Right ventricle myocardium inferior (tissue), 1 donor: ENCODE measurements at places on chromosomes 1 and 21. TPM values are rescaled to one million over a fixed set of nuclear protein-coding genes. Genes with fewer than 3 reads are reported as not detected.
A peak's percentile ranks its signal among the peaks of the same experiment; 100 is the strongest.

DNA sequence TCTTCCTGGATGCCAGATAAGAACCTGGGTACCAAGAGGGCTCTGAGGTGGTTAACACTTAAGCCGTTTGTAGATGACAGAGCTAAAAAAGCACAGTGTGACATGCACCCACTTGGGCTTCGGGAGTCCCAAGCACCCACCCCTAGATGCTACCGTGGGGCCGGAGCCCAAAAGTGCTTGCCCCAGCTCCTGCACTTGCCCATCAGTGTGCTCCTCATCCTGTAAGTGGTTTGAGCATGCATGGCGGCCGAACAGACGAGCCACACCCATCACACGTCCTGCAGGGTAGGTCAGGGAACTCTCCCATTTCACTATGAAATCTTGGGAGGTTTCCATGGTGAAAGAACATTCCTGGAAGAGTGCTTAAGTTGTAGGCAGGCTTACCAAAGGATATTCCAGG is 158.9 kb upstream of the TNR start:
- peak; percentile 65 for DNase-seq

DNA sequence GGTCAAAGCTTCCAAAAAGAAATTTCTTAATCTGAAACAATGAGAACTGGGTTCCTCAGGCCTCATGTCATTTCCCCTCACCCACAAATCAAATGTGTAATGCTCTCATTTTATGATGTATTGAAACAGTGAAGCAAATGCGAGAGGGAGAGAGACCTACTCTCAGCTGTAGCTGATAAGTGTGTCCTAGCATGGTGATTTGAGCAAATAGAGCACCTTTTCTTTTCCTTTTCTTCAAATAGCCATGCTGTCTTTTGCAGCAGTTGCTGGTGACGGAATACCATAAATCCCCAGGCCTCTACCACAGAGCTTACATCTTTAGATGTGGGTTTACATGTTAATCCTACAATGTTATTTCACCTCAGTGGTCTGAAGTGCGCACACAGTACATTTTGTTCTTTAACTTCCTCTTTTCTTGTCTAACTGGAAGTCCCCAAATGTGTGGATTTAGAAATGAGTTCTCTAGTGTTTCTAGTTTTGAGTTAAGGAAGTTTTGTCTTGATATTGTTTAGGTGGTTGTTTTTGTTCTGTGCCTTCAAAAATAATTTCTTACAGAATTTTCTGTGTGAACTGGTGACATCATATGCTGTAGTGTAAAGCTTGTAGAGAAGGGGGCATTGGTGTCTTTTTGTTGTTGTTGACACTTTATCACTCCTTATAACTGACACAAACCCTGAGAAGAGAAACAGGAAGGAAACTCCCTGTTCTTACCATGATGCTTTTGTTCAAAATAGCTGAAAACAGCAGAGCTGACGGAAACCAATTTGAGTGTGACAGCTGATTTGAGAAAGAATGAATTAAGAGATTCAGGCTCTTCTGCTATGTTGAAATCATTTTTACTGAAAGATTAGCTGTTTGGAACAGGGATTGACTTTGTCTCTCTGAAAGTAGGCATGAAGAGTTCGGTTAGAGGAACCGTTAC is 12.2 kb downstream of the SMAP2 start:
- DNase-seq = no peak

- DNase-seq = no peak
These were observed 21.4 kb downstream of the FOXO6 start for GRCh38 chr1:41382480-41383090.

GRCh38 chr1:85607921-85608265 is 27.3 kb downstream of the CCN1 start:
- no peak for DNase-seq

- DNase-seq = no peak
These were observed 8.0 kb upstream of the RGS13 start for GRCh38 chr1:192627901-192628300.

DNA sequence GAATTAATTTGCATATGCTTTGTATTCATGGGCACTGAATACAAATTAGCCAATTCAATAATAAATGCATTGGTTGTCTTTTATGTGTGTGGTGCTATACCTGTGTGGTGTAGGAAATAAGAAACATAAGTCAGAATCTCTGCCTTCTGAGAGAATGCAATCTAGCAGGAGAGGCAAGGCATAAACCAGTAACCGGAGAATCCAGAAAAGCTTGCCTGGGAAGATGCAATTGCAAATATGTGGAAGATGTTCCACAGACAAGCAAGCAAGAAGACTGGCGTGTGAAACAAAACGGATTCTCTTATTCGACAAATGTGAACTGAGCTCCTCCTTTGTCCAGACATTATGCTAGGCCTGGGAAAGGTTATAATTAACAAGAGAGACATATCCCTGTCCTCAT is 134.3 kb downstream of the NR5A2 start:
- DNase-seq = no peak

GRCh38 chr1:111195002-111195684 is 5.3 kb downstream of the DENND2D start:
- no peak for DNase-seq

DNA sequence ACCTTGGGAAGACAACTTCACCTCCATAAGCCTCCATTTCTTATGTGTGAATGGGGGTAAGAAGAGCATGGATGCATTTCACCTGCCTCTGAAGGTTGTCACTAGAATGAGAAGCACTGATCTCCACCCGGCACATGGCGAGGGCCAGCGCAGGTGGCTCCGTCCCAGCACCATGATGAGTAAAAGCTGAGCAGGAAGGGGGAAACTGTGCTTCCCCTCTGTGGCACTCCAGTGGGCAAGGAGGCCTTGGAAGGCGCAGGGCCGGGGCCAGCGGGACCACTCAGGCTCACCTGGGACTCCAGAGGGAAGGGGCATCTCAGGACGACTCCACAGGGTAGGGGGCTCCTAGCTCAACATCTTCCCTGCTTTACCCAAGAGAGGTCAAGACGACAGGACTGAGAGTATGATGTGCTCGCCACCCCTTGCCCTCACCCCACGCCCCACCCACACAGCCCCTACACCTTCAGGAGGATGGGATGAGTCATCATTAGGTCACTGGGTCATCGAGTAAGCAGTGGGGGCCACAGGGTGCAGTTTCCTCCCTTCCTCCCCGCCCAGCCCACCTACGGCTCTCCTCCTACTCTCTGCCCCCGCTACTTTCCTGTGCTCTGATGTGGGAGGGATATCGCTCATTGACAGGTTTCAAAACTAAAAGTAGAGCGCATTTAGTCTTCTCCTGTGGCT is 112.1 kb downstream of the HIVEP3 start:
- no peak for DNase-seq

DNA sequence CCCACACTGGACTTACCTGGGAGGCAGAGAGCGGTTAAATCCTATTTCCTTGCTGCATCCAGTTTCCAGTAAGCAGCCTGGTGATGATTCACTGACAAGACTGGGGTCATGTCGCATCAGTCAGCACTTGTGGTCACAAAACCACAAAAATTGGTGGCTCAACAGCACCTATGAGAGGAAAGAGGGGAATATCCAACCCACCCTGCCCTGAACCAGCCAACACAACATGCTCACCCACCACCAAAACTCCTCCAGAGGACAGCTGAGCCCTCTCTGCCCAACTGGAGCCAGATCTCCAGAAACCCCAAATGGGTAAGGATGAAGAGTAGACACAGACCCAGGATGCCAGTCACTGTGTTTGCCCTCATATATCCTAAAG is 64.0 kb downstream of the CD46 start:
- no peak for DNase-seq

DNA sequence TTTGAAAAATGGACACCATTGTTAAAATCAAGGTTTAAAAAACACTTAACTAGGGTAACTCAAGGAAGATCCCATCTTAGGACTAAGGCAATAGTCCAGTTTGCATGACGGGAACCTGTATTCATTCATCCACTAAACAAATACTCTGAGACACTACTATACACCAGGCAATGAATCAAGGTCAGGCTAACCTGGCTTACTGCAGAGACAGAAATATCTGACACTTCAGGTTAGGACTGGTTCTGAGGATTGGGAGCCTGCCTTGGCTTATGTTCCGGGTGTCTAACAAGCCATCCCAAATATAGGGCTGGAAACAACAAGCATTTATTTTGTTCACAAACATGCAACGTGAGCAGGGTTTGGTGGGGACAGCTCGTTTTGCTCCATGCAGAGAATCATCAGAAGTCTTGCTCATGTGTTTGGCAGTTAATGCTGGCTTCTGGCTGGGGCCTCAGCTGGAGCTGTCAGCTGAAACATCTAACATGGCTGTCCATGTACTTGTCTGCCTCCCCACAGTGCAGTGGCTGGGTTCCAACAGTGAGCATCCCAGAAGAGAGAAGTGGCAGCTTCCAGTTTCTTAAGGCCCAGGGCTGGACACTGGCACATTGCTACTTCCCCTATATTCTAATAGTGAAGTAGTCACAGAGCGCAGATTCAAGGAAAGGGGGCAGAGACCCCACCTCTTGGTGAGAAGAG is 37.0 kb upstream of the CAMK1G start:
- no peak for DNase-seq

- DNase-seq = no peak
These were observed 179.3 kb upstream of the HMGB4 start for GRCh38 chr1:33684396-33685179.

- DNase-seq = no peak
These were observed 82.2 kb downstream of the FBXO2 start for GRCh38 chr1:11571906-11572616.

DNA sequence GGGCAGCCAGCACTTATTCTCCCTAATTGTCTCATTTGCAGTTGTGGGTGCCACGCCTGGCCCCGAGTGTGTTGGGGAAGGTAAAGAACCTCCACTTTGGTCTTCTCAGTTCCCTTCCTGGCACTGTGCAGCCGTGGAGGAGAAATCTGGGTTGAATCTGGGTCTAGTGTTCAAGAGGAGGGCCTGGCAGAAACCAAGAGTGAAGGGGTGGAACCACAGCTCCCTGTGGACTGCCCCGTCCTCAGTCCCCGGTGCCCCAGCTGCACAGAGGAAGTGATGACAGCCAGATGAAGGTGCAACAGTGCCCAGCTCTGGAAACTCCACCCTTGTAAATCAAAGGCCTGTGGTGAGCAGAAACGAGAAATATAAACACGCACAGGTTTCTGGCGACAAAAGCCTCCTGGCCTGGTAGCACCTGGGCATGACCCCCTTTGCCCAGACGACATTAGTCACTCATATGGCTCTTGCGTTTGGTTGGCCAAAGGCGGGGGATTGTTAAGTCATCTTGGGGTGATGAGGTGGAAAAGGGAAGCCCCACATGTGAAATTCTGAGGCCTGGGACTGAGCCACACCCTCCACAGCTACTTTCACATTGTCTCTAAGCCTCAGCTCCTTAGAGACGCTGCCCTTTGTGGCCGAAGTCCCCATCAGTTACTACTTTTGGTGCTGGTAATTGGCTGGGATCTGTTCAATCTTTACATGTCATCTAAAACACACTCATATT is 4.2 kb upstream of the ECE1 start:
- peak; percentile 79 for DNase-seq

DNA sequence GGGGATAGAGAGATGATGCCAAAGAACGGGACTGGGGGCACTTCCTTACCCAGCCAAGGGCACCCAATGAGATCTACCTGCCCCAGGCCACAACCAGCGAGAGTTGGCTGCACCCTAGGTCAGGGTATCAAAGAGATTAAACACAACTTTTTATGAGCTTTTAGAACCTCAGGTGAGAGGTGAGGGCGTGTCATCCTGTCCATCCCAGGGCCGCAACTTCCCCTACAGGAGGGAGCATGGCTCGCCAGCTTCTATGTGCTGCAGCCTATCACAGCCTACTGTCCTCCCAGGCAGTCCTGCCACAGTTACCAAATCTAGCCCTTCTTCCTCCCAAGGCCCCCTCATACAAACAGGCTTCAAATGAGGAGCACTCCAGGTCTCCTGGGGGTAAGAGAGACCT is 12.9 kb downstream of the TMEM9 start:
- peak; percentile 53 for DNase-seq

DNA sequence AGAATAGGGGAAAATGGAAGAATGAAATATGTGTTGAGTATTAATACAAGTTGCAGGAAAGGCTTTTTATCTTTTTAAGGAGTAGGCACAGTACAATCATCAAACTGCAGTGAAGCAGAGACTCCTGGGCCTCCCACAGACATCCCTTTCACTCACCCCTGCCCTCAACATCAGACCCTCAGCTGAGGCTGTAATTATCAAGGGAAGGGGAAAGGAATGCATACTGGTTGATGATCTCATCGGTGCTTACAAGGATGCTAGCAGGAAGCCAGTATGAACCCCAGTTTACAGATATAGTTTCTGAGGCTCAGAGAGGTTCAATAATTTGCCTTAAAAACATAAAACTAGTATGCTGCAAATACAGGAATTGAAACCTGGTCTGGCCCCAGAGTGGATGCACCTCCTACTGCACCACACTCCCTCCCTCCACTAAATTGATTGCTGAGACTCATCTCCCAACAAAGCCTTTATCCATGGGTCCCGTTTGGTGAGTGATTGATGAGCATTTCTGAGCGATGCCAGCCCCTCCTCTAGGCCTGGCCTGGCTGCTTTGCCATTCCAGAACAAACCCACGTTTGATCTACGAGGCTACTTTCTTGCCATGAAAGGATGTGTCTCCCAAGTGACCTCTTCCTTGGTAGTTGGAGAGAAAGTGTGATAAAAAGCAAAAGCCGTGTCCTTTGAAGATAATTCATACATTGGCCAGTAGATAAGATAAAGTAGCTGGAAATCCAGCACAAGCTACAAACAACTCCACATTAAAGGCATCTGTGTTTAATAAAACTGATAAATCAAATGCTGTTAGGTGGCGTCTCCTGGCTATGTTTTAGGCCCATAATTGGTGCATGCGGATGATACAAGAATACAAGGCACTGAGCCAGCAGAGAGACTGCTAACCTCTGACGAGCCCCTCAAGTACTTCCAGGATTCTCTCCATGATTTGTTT is 233.9 kb upstream of the CAMK1G start:
- DNase-seq = no peak

- no peak for DNase-seq
These were observed 1.5 kb downstream of the QSOX1 start for GRCh38 chr1:180156201-180156600.

DNA sequence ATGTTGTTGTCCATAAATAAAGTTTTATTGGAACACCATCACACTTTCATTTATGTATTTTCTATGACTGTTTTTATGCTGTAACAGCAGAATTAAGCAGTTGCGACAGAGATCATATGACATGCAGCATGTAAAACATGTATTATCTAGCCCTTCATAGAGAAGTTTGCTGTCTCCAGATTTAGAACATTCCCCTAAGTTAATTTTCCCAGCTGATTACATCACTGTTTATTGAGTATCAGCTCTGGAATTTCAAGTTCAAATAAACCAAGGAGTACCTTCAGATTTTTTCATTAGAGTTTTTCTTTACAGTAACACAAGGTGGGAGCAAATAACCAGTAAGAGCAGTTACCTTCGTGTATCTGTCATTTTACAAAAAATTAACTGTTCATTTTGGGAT is 792.8 kb downstream of the USP25 start:
- no peak for DNase-seq

GRCh38 chr1:182069028-182069466 is 7.5 kb upstream of the ZNF648 start:
- DNase-seq = no peak

Gene FCRLB
- total RNA-seq = 0.35 TPM

Gene GJC2
- total RNA-seq = 1.6 TPM

Gene IARS2
- 82.3 TPM for total RNA-seq

Gene DNAJC28
- total RNA-seq = 7.6 TPM

Gene RNF207
- 54.6 TPM for total RNA-seq

Gene TGFB2
- total RNA-seq = 1.6 TPM

Gene CLIC6
- total RNA-seq = 6.8 TPM

Gene VHLL
- total RNA-seq = not detected

Gene KCNJ10
- total RNA-seq = not detected

Gene HCRTR1
- 0.49 TPM for total RNA-seq

Gene FMOD
- total RNA-seq = 7.7 TPM

Gene BMP8A
- total RNA-seq = 0.22 TPM
